ENCODE measurements at places on chromosomes 12 and 14.

GRCh38 chr14:37932008-37932407, 275.7 kb upstream of the SSTR1 start:
- DNase-seq = no peak

DNA sequence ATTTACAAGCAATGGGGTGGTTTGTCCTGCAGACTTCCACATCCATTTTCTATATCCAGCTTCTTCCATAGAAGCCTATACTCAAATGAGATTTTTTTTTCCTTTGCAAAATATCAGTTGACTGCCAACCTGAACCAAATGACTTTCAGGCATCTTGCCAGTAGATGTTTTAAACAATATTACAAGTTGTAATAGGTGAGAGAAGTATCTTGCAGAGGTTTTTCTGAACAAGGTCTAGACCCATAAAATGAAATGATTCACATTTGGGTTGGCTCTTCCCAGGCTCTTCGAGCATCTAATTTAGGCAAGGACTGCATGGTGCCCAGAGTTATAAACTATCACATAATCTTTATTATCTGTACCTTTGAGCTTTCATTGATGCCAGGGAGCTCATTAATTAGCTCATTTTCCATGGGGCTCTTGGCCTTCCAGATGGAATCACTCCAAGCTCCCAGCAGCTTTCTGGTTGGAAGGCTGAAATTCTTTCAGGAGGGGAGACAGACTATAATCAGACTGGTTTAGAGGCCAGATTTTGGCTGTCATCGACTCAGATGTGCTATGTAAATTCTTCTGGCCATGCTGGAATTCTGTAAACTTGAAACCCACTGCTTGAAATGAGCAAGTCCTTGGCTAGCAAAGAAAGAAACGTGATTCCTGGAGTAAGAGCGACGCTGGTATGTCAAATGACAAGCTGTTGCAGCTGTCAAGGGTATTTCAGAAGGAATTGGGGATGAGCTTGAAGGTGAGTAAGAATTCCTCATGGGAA, 32.2 kb upstream of the DICER1 start:
- no peak for DNase-seq

GRCh38 chr14:99627510-99628381, 17.2 kb upstream of the HHIPL1 start:
- DNase-seq = no peak

- DNase-seq = no peak
Observed at GRCh38 chr14:31037709-31038221, 11.6 kb upstream of the STRN3 start.

All from A549 (cell line).